ENCODE measurements at places on chromosomes 2 and 18.

DNA sequence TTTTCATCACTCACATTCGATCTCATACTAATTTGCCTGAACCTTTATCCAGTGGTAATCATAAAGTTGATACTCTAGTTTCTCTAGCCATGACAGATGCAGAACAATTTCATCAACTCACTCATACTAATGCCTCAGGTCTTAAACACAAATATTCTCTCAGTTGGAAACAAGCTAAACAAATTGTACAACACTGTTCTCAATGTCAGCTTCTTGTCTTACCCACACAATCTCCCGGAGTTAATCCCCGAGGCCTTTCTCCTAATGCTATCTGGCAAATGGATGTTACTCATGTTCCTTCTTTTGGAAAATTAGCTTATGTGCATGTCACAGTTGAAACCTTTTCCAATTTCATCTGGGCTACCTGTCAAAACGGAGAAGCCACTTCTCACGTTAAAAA is 11.5 kb upstream of the CNOT11 start:
- no peak for DNase-seq

- no peak for DNase-seq
Observed at GRCh38 chr2:2950403-2950952, 427.1 kb downstream of the EIPR1 start.

- no peak for DNase-seq
Observed at GRCh38 chr2:100888601-100889000, 68.7 kb downstream of the NPAS2 start.

- DNase-seq: no peak
Observed at GRCh38 chr2:224757934-224758548, 41.9 kb upstream of the CCDC195 start.

- no peak for DNase-seq
Observed at GRCh38 chr2:237314681-237315080, 99.3 kb downstream of the COL6A3 start.

DNA sequence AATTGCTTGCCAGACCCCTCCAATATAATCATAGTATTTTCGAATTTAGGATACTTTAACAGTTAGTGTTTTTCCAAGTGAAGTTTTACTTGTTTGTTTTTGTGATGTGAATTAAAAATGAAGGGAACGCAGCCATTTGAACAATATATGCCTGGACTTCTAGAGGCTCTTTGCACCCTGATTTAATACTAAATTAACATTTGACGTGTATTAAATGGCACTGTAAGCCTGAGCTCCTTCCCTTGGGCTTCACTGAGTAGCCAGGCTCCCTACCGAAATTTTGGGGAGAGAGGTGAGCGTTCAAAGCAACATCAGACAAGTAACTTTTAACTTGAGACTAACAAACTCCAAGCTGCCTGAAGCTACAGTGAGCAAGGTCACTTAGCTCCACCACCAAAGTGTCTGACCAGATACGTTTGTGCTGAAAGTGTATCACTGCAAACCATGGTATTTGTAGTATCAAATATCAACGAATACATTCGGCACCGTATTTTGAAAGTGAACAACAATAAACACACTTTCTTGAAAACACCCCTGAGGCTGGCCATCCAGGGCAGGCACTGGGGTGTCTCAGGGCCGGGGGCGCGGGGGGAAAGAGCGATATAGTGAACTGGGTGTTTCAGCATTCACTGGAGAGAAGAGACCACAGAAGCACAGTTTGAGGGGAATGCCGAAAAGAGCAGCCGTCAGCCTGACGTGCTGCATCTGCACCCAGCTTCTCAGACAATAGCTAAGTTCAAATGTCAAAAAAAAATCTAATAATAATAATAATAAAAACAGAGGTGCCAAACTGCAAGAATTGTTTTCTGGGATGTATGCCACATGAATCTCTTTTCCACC is 7.7 kb upstream of the POU3F3 start:
- DNase-seq: no peak

- DNase-seq: no peak
Observed at GRCh38 chr2:492178-492577, 185.0 kb downstream of the TMEM18 start.

- DNase-seq: no peak
Observed at GRCh38 chr2:159553727-159554126, 62.6 kb downstream of the BAZ2B start.

- DNase-seq: no peak
Observed at GRCh38 chr18:6564950-6565814, 150.5 kb upstream of the L3MBTL4 start.
